ENCODE measurements at places on chromosomes 1 and 21. TPM values are rescaled to one million over a fixed set of nuclear protein-coding genes. Genes with fewer than 3 reads are reported as not detected.

DNALI1 gene
- 1.5 TPM for total RNA-seq

DMRTA2 gene
- not detected for total RNA-seq

CELA2A gene
- 0.19 TPM for total RNA-seq

REN gene
- total RNA-seq, result not detected

LTN1 gene
- total RNA-seq, result 21.1 TPM

ACTN2 gene
- total RNA-seq, result 1.8 TPM

HFM1 gene
- under 0.01 TPM for total RNA-seq

CASZ1 gene
- total RNA-seq, result 1.5 TPM
